ENCODE measurements at places on chromosomes 16 and 17.

- DNase-seq: peak; percentile 15
These were observed 202.6 kb upstream of the MYOCD start for GRCh38 chr17:12463102-12463501.

GRCh38 chr16:50496990-50497389, 51.2 kb upstream of the NKD1 start:
- DNase-seq: no peak

GRCh38 chr16:87703071-87703470, 62.7 kb downstream of the KLHDC4 start:
- no peak for DNase-seq

DNA sequence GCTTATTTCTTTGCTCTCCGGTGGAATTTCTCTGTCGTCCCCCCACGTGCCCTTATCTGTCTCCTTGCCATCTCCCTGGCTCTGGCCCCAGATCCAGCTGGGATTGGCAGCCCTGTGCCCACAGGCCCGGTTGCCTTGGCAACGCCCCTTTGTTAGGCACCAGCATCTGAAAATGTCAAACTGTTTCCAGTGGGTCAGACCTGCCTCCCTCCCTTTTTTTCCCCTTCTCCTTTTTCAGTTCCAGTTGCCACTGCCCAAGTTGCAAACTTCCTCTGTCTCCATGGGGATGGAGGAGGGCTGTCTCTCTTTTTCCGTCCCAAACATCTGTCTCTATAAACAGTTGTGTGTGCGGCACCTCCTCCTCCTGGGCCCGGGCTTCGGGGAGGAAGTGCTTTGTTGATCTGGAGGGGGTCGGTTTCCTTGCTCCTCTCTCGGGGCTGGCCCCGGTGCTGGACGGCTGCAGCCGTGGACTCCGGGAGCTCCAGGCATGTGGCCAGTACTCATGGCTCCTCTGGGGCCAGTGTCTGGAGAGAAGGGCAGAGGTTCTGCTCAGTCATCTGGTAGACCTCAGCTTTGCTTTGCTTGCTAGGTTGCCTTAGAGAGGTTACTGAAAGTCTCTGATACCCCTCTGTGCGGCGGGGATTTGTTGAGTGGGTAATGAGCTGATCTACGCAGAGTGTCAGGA, 35.3 kb downstream of the SOCS3 start:
- peak; percentile 93 for DNase-seq

- no peak for DNase-seq
These were observed 102.8 kb downstream of the IRX5 start for GRCh38 chr16:55033225-55034156.

- peak; percentile 36 for DNase-seq
These were observed 96.9 kb downstream of the SKAP1 start for GRCh38 chr17:48333034-48333530.

- DNase-seq: no peak
These were observed at the start of gene CEMP1 for GRCh38 chr16:2531371-2531695. CEMP1 (minus strand) TSS chr16:2531408; CDS start chr16:2531073, 335 bp downstream.

- DNase-seq: no peak
These were observed 13.0 kb downstream of the CETP start for GRCh38 chr16:56974549-56975300.

- DNase-seq: no peak
These were observed 13.9 kb upstream of the HELZ start for GRCh38 chr17:67258821-67259468.

GRCh38 chr16:19147126-19147525, 20.9 kb upstream of the SYT17 start:
- no peak for DNase-seq

GRCh38 chr17:17855976-17856375, 19.2 kb upstream of the SREBF1 start:
- DNase-seq: no peak

- DNase-seq: no peak
These were observed 124.8 kb downstream of the MRM1 start for GRCh38 chr17:36726199-36726598.

GRCh38 chr16:31268033-31268365, 8.2 kb downstream of the ITGAM start:
- no peak for DNase-seq

- peak; percentile 74 for DNase-seq
These were observed 7.6 kb upstream of the PHKG2 start for GRCh38 chr16:30740364-30741251.

- DNase-seq: no peak
These were observed 276.1 kb downstream of the SNX29 start for GRCh38 chr16:12252616-12253015.

GRCh38 chr17:57481910-57482391, 225.6 kb downstream of the MSI2 start:
- DNase-seq: peak; percentile 98

GRCh38 chr16:81715358-81716196, 63.5 kb upstream of the PLCG2 start:
- peak; percentile 19 for DNase-seq

DNA sequence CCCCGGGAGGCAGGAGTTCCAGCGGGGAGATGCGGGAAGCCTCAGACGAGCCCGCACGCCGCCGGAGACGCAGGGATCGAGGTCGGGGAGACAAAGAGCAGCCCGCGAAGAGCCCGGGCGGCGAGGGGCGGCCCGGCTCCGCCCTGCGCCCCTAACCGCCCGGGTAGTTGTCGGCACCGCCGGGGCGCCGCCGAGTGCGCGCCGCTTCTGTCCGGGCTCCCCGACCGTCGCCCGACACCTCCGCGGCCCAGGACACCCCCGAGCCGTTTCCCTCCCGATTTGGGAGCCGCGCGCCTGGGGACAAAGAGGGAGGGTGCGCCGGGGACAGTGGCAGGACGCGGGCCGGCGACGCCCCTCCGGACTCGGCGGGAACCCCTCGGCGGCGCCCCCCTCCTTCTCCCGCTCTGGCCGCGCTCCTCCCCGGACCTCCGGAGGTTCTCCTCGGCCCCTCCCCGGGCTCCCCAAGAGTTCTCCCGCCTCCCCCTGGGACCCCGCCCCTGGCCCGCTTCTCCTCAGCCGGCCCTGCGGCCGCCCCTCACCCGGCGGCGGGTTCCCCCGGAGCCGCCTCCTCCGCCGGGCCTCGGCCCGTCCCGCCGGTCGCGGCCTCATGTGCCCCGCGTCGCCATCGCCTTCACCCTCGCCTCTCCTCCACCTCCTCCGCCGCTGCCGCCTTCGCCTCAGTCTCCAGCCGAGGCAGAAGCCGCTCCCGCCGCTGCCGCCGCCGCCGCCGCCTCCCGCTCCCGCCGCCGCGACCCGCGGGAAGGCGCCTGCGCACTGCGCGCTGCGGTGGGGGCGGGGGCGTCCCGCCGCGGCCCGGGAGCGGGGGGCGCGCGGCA, at the start of gene GJC1:
TSS of gene GJC1 (minus strand) at position 765 of the 836 bp plus-strand sequence. CDS start 24,470 bp downstream, outside the sequence.
- DNase-seq: peak; percentile 43

Measured in astrocyte of the spinal cord (primary cell).